ENCODE measurements at places on chromosomes 4 and X. TPM values are rescaled to one million over a fixed set of nuclear protein-coding genes. Genes with fewer than 3 reads are reported as not detected.

The GLRA3 gene
- 0.07 TPM for polyA plus RNA-seq

The FAT4 gene
- not detected for polyA plus RNA-seq

The GJB1 gene
- not detected for polyA plus RNA-seq

The DUX4 gene
- polyA plus RNA-seq: not detected

Data from K562 (cell line).